NCI-H774 (cell line): ENCODE measurements at places on chromosomes 3 and 15.
A peak's percentile ranks its signal among the peaks of the same experiment; 100 is the strongest.

- DNase-seq, result no peak
These were observed 41.0 kb downstream of the STARD5 start for GRCh38 chr15:81282911-81283310.

DNA sequence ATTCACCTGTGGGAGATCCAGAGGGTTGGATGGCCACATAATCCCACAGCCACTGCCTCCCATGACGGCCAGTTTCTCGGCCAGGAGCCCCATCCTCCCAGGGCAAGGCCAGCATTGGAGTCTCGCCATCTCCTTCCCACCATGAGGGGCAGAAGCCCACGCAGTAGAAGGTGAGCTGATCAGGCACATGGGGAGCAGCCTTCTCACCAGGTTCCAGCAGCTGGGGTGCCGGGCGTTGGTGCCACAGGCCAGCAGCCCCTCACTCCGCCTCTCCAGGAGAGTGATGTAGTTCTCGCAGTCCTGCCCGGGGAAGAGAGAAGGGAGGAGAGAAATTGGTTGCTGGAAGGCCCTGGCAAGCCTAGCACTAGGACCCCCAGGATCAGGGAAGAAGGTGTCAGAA lies 16.1 kb downstream of the SEMA7A start:
- DNase-seq, result no peak

DNA sequence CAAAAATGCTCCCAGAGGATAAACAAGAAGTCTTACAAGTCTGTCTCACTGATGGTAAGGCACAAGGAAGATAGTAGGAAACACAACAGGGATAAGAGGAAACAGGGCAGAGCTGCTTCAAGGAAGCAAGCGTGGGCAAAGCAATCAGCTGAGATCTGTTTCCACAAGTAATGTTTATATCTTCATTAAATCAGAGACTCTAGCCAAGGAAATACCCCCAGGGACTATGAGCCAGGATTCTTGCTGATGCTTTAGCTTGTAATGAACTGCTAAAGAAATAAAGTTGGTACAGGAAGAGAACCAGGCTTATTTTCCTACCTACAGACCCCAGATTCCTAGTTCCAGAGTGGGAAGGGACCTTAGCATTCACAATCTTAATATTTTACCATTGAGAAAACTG lies 112.7 kb upstream of the C3orf80 start:
- no peak for DNase-seq

- DNase-seq, result no peak
These were observed 35.3 kb upstream of the B3GNT5 start for GRCh38 chr3:183217548-183218332.

DNA sequence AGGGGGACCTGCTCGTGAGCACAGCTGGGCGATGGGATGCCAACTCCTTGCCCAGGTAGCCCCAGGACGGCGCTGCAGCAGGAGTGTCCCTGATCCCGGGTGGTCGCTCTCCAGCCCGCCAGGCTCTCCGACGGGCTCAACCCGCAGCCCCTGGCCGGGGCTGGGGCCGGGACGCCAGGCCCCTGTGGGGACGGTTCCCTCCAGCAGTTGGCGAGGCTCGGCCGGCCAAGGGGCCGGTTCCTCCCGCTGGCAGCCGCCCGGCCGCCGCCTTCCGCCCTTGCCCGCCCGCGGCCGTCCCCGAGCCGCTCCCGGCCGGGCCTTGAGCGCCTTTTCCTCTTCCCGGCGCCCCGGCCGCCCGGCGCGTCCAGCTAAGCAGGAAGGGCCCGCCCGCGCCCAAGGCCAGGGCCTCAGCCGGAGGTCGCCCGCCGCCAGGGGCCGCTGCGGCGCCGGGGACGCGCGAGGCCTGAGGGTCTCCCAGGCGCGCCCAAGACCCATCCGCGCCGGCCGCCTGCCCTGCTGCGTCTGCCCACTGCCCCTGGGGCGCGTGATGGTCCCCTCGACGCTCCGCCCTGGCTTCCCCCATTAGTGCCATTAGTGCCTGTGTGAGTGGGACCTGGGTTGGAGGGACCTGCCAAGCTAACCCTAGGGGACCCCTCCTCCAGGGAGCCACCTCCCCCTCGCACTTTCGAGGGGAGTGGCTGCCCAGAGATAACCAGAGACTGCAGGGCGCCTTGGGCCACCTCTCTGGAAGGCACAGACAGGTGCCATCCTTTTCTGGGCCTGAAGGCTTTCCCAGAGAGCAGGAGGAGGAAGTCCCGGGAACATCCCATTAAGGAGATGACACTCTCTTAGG lies 106.4 kb downstream of the FBLN2 start:
- no peak for DNase-seq

DNA sequence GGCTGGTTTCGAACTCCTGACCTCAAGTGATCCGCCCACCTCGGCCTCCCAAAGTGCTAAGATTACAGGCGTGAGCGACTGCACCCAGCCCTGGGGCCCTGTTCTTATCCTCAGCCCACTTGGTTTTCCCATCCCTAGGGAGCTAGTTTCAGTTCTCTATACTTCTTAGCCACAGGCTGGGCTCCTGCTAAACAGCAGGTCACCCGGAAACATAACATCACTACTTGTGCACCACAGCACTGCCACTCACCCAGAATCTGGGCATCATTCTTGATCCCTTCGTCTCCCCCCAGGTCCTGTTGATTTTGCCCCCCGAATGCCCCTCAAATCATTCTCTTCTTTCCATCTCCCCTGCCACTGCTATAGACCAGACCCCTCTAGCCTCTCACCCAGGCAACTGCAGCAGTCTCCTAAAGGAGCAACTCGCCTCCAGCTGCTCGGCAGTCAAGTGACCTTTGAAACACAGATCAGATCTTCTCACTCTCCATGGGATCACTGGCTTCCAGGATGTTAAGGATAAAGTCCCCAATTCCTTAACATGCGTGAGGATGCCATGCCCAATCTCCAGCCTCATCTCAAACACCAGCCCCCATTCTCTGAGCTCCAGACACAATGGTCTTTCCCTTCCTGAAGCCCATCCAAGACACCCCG lies 5.6 kb upstream of the AP3S2 start:
- DNase-seq, result no peak

DNA sequence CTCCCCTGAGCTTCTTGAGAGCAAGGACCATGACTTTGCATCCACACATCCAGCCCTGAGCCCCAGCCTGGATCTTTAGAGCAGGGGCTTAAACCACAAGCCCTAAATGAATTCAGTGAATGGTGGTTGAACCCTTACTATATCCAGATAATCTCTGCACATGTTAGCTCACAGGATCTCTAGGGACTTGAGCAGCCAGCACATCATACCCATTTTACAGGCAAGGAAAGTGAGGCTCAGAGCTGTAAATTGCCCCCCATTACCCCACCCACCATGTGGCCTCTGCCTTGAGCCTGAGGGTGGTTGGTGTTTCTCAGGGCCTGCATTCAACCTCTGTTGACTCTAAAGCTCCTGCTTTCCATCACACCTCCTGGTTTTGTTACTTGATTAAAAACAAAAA lies 27.6 kb downstream of the EAF1 start:
- no peak for DNase-seq

GRCh38 chr3:171863920-171864319 lies 20.8 kb downstream of the TMEM212 start:
- no peak for DNase-seq

GRCh38 chr3:66035763-66036477 lies 2.8 kb downstream of the MAGI1 start:
- DNase-seq, result no peak

- DNase-seq, result peak; percentile 5
These were observed 69.6 kb downstream of the ASB7 start for GRCh38 chr15:100671858-100672543.

DNA sequence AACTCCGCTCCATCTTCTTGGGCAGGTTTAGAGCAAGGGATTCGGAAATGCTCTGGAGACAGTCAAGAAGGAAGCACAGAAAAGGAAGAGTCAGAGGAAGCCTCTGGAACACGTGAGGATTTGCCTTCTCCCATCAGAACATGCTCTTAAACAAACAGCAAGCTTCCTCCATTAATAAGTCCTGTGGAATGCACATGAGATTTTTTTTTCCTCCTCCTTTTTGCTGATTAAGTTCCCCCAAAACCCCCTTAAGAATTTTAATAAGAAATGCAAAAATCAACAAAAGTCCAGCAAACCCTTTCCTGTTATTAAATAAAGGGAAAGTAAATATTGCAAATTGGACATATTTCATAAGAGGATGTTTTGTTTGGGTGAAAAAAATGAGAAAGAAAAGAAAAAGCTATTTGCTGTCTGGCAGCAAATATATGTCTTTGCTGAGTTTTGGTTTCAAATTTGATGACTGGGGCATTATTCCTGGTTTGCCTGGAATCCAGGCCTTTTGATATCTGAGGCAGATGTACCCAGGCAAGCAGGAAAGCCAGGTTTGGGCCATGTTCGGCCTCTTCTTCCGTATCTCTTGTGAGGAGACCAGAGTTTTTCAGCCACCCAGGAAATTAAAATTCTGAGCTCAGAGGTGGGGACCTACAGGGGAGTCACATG lies 7.9 kb upstream of the TSEN2 start:
- DNase-seq, result no peak

DNA sequence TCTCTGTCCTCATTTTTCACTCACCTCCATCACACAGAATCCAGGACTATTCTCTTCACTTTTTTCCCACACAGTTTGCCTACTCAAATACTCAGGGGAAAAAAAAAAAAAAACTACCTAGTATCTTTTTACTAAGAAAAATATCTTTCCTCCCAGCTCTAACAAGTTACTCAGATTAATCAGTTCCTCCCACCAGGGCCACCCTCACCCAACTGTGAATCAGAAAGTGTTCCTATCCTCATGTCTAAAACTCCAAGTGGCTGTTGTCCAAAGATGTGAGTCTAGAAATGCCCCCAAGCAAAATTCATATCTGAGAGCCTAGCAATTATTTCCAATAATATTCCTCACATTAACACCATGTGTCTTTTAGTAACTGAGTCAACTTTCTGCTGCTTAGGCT lies 268.0 kb downstream of the ERC2 start:
- no peak for DNase-seq

DNA sequence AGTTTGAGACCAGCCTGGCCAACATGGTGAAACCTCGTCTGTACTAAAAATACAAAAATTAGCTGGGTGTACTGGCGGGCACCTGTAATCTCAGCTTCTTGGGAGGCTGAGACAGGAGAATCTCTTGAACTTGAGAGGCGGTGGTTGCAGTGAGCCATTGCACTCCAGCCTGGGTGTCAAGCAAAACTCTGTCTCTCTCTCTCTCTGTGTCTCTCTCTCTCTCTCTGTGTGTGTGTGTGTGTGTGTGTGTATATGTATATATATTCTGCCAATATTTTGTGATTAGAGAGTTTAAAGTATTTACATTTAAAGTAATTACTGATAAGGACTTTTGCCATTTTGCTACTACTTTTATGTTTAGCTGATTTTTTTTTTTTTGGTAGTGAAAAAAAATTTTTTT lies 15.7 kb downstream of the RBM6 start:
- no peak for DNase-seq

- DNase-seq, result no peak
These were observed 199.7 kb upstream of the LRTM1 start for GRCh38 chr3:55127565-55127964.

DNA sequence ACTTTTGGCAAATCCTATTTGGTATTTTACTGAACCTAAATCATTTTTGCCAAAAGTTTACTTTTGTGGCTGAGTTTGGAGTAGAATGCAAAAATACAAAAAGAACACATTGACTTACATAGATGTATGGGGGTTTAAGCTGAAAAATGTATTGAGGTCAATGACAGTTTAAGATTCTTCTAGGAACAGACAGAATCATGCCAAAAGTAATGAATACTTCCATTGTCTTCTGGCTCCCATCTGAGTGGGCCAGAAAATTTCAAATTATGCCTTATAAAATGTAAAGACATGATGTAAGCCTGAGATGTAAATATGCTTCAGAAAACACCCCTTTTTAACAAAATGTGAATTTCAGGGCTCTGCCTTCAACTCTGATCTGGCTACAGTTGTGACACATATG lies 375.1 kb upstream of the DPH6 start:
- DNase-seq, result no peak

DNA sequence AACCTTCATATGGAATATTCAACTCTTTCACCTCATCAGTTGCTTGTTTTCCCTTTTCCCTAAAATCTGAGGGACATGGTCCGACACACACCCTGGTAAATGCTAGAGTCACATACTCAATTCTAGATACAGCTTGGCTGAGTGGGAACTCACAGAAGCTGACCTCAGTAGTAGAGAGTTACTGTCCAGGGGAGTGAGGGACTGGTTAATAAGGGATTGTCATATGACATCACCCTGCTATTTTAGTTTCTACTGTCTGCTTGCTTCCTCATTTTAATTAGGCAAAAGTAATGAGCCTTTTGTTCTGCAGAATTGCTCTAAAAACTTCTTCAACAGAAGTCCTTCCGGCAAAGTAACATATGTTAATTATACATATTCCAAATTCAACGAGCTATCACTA lies 244.5 kb downstream of the ZIC4 start:
- no peak for DNase-seq

- no peak for DNase-seq
These were observed 421.6 kb upstream of the CBLB start for GRCh38 chr3:106290304-106290997.

- no peak for DNase-seq
These were observed 11.2 kb upstream of the GTF2A2 start for GRCh38 chr15:59668556-59668955.

GRCh38 chr3:47932421-47932820 lies 83.8 kb downstream of the MAP4 start:
- DNase-seq, result no peak

- DNase-seq, result no peak
These were observed 61.3 kb downstream of the PRTG start for GRCh38 chr15:55681631-55682030.

- no peak for DNase-seq
These were observed 214.8 kb upstream of the ST8SIA2 start for GRCh38 chr15:92178911-92179310.

DNA sequence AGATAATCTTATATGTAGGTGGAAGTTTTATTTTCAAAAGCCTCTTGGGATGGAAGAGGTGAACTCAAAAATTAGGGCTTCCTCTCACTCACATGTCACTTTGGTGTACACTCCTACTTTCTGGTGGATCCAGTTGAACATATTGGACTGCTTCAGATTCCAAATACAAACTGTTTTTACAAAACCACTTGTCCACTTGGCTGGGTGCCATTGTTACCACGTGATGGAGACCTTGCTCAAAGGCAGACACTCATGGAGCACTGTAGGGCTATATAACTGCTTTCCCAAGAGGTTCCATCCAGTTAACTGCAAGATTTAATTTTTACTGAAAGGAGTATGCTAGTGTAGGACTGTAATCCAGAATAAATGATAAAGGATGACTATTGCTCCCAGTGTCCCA lies 307.0 kb downstream of the EPHA6 start:
- no peak for DNase-seq
